NCI-H1092 treated with DMSO at 0.1 percent for 48 hours (cell line): ENCODE measurements at places on chromosomes 13 and 19.

DNA sequence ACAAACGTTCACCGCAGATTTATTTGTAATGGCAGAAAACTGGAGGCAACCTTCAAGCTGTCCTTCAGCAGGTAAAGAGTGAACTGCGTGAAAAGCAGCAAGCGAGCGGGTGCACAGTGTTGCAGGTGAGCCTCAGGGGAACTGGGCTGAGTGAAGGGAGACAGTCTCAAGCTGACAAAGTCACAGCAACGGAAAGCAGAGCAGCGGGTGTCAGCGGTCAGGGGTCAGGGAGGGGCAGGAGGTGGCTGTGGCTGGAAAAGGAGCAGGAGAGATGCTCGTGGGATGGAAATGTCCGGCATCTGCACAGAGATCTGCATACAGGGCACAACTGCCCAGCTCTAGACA is 8.5 kb upstream of the RASA3 start:
- DNase-seq: no peak

- no peak for DNase-seq
These were observed 328.7 kb downstream of the SPRY2 start for GRCh38 chr13:80012251-80012650.

- no peak for DNase-seq
These were observed 2.4 kb upstream of the FLT1 start for GRCh38 chr13:28497143-28497876.

- no peak for DNase-seq
These were observed 1090.4 kb downstream of the PCDH9 start for GRCh38 chr13:66139701-66140100.

- DNase-seq: no peak
These were observed 8.1 kb upstream of the SLITRK1 start for GRCh38 chr13:83890358-83890757.

- DNase-seq: no peak
These were observed 3.5 kb upstream of the SLC1A5 start for GRCh38 chr19:46791944-46792343.
